ENCODE measurements at places on chromosomes 11 and 22. TPM values are rescaled to one million over a fixed set of nuclear protein-coding genes. Genes with fewer than 3 reads are reported as not detected.
A peak's percentile ranks its signal among the peaks of the same experiment; 100 is the strongest.

DNA sequence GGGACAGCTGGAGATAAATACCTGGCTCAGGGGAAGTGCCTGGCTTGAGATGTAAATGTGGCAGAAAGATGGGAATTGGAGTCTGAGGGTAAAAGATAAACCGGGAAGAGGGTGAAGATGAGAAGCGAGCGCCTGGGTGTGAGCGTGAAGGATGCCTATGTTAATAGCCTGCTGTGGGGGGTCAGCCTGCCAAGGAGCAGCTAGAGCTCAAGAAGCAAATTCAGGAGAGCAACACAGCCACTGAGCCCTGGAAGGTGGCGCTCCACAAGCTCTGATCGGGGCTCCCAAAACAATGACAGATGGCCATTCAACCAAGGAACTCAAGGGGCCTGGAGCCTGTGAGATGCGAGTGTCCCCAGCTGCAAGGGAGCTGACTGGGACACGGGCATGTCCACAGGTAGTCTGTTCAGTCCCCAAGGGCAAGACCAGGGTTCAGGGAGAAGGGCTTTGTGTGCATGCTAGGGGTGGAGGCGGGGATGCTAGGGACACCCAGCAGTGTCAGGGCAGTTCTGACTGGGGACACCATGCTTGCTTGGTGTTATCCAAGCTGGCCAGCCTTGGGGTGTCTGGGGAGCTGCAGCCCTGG lies 2.8 kb downstream of the GSC2 start:
- H3K4me3 ChIP-seq, result no peak overlapping the region
- no peak overlapping the region for H3K27ac ChIP-seq
- no peak for DNase-seq
- peaks cover 14% of the 10 kb centered on the region for H3K27me3 ChIP-seq
- no peaks in the 10 kb centered on the region for H3K4me1 ChIP-seq
- H3K36me3 ChIP-seq, result peaks cover 2% of the 10 kb centered on the region

The PRODH gene
- 0.84 TPM for total RNA-seq

The CTSW gene
- not detected for total RNA-seq

The PES1 gene
- total RNA-seq, result 105 TPM

The SLC15A3 gene
- not detected for total RNA-seq

DNA sequence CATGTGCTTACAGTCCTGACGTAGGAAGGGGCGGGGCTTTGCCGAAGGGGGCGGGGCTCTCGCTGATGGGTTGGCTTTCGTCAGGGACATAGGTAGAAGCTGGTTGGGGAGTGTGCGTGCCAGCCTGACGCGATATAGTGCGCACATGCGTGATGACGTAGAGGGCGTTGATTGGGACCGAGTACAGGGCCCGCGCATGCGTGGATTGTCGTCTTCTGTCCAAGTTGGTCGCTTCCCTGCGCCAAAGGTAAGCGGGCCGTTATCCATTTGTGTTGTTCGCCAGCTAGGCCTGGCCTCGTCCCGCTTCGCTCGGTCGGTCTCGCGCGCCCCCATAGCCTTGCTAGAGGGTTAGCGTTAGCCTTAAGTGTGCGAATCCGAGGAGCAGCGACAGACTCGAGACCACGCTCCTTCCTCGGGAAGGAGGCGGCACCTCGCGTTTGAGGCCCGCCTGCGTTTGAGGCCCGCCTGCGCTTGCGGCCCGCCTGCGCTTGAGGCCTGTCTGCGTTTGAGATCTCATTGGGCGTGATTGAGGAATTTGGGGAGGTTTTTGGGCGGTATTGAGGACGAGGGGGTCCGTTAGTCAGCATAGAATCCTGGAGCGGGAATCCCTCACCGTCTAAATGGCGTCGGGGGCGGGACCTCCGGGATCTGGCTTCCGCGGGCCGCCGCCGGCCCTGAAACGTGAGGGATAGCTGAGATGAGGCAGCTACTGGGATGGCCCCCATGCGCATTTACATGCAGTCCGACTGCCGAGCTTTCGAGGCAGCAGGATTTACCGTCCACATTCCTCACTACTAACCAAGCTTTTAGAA lies at the start of gene XRCC6:
Gene XRCC6, plus strand, starts transcription at position 197 of the 812 bp plus-strand sequence. CDS start 710 bp downstream, outside the sequence.
- peak within 1 kb of the TSS; percentile 100 for H3K4me3 ChIP-seq
- H3K4me1 ChIP-seq, result peaks cover 22% of the 10 kb centered on the region
- peaks cover 5% of the 10 kb centered on the region for H3K36me3 ChIP-seq
- peak within 1 kb of the TSS; percentile 94 for H3K27ac ChIP-seq

The SLC22A25 gene
- total RNA-seq, result not detected

DNA sequence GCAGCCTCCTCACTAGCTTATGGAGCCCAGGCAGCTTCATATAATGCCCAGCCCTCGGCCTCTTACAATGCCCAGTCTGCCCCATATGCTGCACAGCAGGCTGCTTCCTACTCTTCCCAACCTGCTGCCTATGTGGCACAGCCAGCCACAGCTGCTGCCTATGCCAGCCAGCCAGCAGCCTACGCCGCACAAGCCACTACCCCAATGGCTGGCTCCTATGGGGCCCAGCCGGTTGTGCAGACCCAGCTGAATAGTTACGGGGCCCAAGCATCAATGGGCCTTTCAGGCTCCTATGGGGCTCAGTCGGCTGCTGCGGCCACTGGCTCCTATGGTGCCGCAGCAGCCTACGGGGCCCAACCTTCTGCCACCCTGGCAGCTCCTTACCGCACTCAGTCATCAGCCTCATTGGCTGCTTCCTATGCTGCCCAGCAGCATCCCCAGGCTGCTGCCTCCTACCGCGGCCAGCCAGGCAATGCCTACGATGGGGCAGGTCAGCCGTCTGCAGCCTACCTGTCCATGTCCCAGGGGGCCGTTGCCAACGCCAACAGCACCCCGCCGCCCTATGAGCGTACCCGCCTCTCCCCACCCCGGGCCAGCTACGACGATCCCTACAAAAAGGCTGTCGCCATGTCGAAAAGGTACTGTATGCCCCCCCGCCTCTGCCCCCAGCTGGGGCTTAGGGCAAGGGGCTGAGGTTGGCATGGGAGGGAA lies 8.8 kb downstream of the RBM14 start:
- DNase-seq, result no peak
- no peaks in the 10 kb centered on the region for H3K27me3 ChIP-seq
- H3K27ac ChIP-seq, result no peak overlapping the region
- no peaks in the 10 kb centered on the region for H3K4me1 ChIP-seq
- H3K4me3 ChIP-seq, result no peak overlapping the region
- H3K36me3 ChIP-seq, result peaks cover 87% of the 10 kb centered on the region

GRCh38 chr11:86144846-86145245 lies 76.0 kb upstream of the PICALM start:
- no peak overlapping the region for H3K4me3 ChIP-seq
- H3K27ac ChIP-seq, result no peak overlapping the region
- H3K27me3 ChIP-seq, result no peaks in the 10 kb centered on the region
- no peaks in the 10 kb centered on the region for H3K36me3 ChIP-seq
- H3K4me1 ChIP-seq, result no peaks in the 10 kb centered on the region

The NXPE1 gene
- total RNA-seq, result not detected

DNA sequence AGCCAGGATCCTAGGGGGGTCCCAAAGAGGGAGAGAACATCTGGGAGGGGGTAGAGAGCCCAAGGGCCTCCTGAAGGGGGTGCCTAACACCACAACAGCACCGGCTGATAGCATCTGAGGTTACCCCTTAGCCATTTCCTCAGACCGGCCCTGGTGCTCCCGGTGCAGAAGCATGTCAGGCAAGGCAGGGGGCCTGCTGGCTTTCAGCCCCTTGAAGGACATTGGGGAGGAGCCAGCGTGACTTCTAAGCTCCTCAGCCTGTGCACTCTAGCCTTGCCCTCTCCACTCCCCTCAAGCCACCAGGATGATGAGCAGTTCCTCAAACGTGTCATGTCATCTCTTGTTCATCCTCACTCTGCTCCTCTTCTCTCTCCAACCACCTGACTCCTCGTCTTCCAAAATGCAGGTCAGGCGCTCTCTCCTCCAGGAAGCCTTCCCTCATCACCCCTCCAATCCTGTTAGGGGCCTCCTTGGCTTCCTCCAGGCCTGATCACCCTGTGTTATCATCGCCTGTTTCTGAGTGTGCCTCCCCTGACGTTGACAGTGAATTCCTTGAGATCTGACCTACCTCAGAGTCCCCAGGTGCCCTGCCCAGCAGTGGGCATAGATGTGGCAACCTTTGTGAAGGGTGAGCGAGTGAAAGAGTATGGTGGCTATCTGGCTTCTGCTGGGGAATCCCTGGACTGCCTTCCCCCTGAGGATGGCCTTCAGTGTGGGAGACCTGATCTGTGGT lies 6.1 kb downstream of the P2RY2 start:
- DNase-seq, result no peak
- H3K36me3 ChIP-seq, result peaks cover 14% of the 10 kb centered on the region
- no peaks in the 10 kb centered on the region for H3K27me3 ChIP-seq
- H3K27ac ChIP-seq, result no peak overlapping the region
- no peak overlapping the region for H3K4me3 ChIP-seq
- peaks cover 41% of the 10 kb centered on the region for H3K4me1 ChIP-seq

The OR10A2 gene
- not detected for total RNA-seq

The ABCG4 gene
- 0.15 TPM for total RNA-seq

The SLC5A12 gene
- not detected for total RNA-seq

The MUC2 gene
- 0.26 TPM for total RNA-seq

The APOL4 gene
- not detected for total RNA-seq

The DEFB131B gene
- not detected for total RNA-seq

The MPEG1 gene
- not detected for total RNA-seq

DNA sequence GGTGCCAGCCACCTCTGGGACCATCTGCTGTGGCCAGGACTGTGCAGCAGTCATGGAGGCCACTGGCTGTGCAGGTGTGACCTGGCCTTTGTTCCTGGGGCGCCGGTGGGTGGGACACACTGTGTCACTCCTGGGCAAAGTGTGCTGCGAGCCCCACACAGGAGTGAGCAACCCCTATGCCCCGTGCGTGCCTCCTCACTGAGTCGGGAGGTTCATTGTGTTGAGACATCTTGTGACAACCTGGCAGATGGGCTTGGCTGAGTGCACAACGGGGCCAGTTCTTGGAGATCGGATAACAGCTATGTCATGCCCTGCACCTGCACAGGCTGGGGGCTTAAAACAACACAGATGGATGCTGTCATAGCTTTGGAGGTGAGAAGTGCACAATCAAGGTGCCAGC lies 13.5 kb downstream of the ANO1 start:
- H3K27ac ChIP-seq, result no peak overlapping the region
- no peaks in the 10 kb centered on the region for H3K27me3 ChIP-seq
- peaks cover 52% of the 10 kb centered on the region for H3K36me3 ChIP-seq
- H3K4me3 ChIP-seq, result no peak overlapping the region
- H3K4me1 ChIP-seq, result peaks cover 5% of the 10 kb centered on the region
